KBM-7 (cell line): ENCODE measurements at places on chromosomes 11 and 22.
A peak's percentile ranks its signal among the peaks of the same experiment; 100 is the strongest.

- DNase-seq = peak; percentile 76
Observed at GRCh38 chr11:72975778-72976521, 161.7 kb downstream of the ATG16L2 start.

DNA sequence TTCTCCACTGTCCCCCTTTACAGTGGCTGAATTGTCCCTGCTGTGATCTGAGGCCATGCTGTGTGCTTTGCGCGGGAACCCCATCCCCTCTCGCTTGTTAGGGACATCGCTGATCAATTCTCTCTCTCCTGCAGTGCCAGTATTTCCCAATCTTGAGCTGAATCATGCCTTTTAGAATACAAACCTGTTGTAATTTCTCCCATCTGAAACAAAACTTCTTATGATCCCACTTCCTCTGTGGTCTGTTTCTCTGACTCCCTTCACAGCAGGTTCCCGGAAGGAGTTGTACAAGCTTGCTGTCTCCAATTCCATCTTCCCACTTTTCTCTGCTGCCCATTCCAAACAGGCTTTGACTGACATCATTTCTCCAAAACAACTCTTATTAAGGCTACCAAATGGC is 16.8 kb downstream of the ADAMTS15 start:
- DNase-seq = no peak

DNA sequence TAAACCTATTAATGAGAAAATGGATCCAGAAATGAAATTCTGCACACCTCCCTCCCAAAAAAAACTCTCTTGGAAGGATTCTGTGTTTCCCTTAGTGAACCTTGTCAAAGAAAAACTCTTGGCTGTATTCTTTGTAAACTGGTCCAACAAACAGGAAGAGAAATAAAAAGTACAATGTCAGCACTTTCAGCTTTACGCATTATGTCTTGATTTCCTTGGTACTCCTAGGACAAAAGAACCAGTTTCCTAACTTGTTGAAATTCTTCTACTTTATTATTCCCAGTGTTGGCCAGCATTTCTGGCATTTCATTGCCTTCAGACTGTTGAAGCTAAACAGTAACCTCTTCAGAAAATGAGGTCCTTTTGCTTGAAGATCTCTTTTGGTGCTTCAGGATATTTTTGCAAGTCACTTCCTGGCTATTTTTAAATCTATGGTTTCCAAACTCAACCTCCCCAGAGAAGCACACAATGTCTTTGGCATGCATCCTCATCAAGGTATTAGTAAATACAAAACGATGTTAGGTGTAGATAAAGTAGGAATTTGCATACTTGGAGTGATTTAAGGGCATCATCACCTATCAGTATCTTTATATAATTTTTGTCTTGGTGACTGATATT is 342.7 kb downstream of the AASDHPPT start:
- no peak for DNase-seq

DNA sequence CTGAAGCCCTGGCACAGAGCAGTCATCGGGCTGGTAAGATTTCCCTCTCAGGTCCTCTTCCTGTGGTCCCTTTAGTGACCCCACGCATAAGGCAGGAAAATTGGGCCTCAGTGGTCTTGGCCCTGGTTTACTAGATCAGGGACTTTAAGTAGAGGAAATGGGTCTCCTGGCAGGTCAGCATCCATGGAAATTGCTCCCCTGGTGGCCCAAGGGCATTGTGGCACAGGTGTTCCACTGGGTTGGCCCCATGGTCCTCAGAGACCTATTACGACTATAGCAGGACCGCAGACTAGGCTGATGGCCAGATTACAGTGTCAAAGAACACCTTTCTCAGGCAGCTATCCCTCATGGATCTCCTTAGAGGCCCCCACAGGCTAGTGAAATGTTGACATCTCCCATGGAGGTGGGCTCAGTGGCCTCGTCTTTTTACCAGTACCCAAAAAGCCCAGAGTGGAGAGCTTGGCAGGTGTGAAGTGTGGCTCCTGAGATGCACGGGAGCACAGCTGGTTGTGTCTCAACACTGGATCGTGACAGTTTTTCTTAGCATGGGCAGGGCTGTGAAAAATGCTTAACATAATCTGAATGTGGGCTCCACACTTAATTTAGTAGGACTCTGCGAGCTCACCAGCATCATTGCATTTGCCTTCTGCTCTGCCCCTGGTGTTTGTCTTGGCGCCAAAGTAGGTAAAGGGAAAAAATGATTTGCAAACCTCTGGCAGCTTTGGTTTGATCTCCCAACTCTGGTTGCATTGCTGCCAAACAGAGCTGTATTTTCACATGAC is 74.2 kb downstream of the ZBTB16 start:
- DNase-seq = no peak

DNA sequence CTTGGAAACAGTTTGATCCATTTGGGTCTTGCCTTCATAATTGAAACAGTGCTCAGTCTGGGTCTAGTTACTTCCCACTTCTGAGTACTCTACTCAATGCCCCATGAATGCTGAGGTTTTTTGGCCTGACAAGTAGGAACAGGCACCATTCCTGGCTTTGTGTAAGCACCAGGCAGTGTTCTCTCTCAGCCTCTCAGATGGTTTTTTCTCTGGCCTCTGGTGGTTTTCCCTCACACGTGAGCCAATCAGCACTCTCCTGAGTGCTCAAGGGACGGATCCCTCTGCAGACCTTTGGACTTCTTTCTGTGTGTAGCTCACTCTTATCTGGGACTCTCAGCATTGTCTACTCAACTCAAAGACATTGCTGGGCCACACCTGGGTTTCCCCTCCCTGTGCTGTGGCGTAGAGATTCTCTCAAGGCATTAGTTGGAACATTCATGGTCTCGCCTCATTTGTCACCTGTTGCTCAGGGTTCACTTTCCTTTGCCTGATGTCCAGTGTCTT is 21.3 kb downstream of the SIK2 start:
- no peak for DNase-seq

DNA sequence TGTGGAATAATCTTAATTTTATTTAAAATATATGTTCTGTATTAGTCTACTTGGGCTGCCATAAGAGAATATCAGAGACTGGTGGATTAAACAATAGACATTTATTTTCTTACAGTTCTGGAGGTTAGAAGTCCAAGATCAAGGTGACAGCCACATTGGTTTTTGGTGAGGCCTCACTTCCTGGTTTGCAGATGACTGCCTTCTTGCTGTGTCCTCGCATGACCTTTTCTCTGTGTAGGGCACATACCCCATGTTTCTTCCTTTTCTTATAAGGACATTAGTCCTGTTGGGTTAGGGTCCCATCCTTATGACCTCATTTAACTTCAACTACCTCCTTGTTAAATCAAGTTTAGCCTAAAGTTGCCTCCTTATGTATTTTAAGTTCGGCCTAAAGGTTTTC is 202.7 kb upstream of the MPPED2 start:
- DNase-seq = peak; percentile 24

- DNase-seq = no peak
Observed at GRCh38 chr11:115980337-115981103, 476.3 kb upstream of the CADM1 start.

- DNase-seq = no peak
Observed at GRCh38 chr11:38274031-38274430, 1676.0 kb upstream of the RAG2 start.

DNA sequence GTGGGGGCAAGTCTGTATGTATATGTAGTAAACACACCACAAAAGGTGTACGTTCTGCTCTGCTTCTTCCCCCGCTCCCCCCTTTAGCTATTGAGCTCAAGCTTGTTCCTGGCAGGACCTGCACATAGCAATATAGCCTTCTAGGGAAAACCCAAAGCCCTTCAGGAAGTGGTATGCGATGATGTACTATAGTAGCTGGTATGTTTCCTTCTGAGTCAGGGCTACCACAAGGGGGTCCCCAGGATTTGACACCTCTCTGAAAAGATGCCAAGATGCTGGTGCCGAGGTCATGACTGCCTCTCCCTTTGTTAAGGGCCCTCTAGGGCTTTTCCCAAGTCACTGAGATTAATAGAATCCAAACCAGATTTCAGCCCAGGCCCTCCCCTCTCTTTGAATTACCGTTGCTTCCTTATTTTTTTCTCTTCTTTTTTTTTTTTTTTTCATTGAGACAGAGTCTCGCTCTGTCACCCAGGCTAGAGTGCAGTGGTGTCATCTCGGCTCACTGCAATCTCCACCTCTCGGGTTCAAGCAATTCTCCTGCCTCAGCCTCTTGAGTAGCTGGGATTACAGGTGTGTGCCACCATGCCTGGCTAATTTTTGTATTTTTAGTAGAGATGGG is 268.4 kb downstream of the ETS1 start:
- no peak for DNase-seq

DNA sequence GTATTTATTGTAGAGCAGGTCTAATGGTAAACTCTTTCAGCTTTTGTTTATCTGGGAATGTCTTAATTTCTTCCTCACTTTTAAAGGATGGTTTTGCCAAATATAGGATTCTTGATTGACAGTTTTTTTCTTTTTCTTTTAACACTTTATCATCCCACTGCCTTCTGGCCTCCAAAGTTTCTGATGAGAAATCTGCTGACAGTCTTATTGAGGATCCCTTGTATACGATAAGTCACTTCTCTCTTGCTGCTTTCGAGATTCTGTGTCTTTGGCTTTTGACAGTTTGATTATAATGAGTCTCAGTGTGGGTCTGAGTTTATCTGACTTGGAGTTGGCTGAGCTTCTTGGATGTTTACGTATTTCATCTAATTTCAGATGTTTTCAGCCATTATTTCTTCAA is 6.7 kb upstream of the TSKU start:
- no peak for DNase-seq

DNA sequence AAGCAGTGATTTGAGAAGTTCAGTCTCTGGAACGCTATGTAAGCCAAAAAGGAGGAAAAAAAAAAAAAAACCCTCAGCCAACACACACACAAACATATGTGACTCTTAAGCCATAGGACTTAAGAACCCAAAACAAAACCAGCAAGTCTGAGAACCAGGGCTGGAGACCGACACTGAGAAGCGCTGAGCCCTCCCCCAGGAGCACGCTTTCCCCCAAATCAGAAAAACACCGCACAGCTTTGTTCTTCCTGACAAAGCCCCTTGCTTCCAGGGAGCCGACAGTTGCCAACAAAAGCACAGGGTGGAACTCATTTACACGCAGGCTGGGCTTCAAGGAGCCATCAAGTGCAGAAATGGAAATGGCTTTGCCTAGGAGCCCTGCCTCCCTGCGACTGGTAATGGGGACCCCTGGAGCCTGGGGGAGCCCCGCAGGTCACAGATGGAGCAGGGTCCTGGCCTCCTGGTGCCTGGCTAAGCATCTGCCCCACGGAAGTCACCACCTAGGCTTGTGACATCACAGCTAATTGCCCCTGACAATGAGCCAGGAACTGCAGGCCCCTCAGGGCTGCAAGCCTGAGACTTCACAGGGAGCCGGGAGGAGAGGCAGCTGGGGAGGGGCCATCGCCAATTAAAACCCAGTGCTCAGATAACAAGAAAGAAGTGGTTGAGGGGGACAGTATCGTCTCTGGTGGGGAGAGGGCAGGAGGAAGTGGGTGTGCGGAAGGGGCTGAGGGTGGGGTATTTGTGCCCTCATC is 66.9 kb downstream of the NFAM1 start:
- DNase-seq = no peak

DNA sequence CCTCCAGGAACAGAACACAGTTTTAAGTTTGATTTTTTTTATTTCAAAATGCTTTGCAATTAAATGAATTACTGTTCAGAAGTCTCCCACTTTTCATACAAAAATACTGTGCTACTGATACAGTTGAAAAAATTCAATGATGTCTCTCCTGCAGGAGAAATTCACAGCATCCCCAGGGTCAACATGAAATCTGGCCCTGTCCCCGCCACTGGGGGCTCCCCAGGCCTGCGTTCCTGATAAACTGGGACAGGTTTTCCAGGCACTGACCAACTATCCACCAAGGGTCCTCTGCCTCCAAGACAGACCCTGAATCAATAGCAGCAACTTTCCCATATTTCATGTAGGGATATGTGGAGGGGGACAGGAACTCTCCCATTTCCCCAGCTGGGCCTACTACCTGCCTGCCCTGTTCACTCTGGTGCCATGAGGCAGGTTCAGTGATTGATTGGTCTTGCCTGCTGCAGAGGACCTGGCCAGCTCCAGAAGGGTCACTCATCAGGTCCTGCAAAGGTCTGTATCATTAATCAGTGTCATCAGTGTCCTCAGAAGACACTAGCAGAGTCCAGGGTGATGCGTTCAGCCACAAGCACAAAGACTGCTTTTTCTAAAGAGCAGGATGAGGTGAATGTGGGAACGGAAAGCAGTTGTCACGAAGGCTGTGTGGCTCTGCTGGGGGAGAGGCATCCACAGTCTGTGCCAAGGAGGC is 43.4 kb downstream of the PISD start:
- no peak for DNase-seq

- DNase-seq = no peak
Observed at GRCh38 chr11:62427630-62428233, 8.9 kb downstream of the SCGB1A1 start.

- DNase-seq = no peak
Observed at GRCh38 chr11:69293819-69294505, at the start of gene MYEOV. MYEOV (plus strand) TSS chr11:69294155; CDS start chr11:69295355, 1,200 bp downstream.

DNA sequence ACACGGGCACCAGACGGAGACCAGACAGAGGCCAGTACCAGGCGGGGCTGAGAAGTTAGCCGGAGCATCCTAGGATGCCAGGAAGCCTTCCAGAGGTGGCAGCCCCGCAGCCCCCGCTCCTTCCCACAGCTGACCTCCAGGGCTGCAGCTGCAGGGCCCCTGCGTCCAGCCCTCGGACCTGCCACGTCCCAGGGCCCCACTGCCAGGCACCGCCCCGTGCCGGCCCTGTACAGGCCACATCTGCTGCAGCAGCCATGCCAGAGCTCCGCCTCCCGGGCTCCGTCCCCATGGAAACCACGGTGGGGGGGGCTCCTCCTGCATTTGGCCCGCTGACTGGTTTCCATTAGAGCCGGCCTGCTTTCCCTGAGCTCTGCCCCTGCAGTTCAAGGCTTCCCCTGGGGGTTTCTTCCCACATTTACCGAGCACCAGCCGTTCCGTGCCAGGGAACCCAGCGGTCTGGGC is 62.5 kb upstream of the PPARA start:
- DNase-seq = peak; percentile 21

- no peak for DNase-seq
Observed at GRCh38 chr11:83456566-83456965, 170.4 kb upstream of the CCDC90B start.

DNA sequence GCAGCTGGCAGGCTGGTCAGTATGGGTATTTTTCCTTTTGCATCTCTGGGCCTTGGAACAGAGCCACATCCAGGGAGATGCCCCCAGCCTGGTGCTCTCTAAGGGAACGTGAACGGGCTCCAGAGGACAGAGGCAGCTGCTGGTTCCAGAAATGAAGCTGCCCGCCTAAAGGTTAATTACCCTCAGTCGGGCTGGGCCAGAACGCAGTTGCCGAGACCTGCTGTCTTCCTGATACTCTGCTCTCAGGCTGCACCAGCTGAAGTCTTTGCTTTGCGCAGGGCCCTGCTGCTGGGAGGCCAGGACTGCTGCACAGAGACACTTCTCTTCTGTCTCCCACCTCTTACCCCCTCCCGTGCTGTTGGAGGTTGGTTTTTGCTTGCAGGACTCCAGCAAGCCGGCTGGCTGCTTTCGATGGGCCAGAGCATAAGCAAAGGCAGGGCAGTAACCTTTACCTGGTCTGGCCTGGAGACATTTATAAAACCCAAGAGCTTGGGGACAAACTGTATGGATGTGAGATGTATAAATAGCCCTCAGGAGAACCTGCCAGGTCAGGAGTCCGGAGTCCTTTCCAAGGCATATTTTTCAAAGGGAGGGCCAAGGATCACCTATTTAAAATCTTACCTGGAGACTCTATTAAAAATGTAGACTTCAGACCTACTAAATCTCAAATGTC is 197.1 kb downstream of the GRIK4 start:
- DNase-seq = no peak
